Stimulated activated CD8-positive, alpha-beta memory T cell treated with anti-CD3 and anti-CD28 coated beads, Interleukin-4, amount 100 ng/mL, for 48 hours (primary cell): ENCODE measurements at places on chromosomes 5 and 9.

- no peak for DNase-seq
These were observed 4.1 kb downstream of the BTNL9 start for GRCh38 chr5:181044093-181044599.

- no peak for DNase-seq
These were observed 9.2 kb upstream of the CXCL14 start for GRCh38 chr5:135587721-135588663.

- no peak for DNase-seq
These were observed 556.4 kb upstream of the CTNND2 start for GRCh38 chr5:12460493-12461261.

- DNase-seq = no peak
These were observed 93.7 kb upstream of the DAP start for GRCh38 chr5:10854506-10855277.

DNA sequence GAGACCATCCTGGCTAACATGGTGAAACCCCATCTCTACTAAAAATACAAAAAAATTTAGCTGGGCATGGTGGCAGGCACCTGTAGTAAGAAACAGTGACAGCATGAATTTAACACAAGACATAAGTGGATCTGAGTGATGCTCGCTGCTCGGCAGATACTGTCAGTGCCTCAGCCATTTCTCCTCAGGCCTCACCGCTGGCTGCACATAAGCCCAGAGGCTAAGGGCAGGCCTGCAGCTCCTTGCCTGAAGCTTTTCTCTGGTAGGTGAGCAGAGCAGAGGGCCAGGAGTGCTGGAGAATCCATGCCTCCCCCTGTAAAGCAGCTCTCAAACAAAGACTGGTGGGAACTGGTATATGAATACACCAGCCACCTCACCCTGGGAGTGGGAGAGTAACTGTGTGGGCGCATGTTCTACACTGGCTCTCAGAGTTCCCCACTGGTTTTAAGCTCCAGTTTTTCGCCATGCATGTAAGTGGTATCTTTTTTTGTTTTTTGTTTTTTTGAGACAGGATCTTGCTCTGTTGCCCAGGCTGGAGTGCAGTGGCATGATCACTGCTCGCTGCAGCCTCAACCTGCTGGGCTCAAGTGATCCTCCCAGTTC is 10.3 kb upstream of the CD72 start:
- DNase-seq = no peak

DNA sequence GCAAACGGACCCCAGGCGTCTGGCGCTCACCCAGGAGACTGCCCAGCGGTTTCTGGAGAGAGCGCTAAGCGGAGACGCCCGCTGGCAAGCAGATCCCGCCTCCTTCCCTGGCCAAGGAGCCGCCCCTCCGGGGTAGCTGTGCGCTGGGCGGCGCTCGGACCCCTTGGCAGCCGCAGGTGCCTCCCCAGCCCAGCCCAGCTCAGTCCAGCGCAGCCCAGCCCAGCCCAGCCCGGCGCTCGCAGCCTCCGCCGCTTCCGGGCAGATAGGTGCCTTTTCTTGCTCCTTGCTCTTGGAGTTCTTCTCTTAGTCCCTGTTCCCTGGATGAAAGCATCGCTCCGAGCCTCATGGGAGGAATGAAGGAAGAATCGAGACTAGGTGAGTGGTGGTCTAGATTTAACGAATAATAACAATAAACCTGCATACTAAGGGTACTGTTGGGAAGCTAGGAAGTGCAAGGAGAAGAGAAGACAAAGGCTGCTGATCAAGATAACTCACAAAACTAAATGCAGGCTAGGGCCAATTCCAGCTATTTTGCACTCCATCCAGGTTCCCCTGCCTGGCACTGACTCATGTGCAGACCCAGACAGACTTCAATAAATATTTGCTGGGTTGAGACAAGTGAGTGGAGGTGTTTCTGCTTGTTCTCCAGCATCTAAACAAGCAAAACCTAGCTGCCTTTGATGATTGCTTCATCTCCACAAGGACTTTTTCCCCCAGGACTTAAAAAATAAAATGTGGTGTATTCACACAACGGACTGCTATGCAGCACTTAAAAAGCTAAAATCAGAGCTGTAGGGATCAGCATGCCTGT is at the start of gene STK32A:
STK32A (plus strand) TSS at position 202 of the 811 bp plus-strand sequence. CDS start 4,609 bp downstream, outside the sequence.
- no peak for DNase-seq

DNA sequence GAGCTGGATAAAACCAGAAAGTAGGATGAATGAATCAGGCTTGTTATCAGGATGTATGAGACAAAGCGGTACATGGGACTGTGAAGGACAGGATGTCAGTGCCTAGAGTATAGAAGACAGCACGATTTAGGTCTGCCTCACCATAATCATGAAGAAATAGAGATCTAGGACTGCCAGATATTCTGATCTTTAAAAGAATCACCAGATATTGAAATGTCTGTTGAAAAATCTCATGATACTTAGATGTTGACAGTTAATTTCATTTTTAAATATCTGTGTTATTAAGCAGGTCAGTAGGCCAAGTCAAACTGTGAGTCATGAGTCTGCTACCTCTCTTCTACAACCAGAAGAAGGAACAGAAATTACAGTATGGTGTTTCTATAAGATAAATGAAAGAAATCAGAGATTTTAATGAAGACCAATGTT is 65.0 kb downstream of the ST8SIA4 start:
- no peak for DNase-seq

GRCh38 chr5:110225949-110226348 is 500.5 kb downstream of the TMEM232 start:
- DNase-seq = no peak

DNA sequence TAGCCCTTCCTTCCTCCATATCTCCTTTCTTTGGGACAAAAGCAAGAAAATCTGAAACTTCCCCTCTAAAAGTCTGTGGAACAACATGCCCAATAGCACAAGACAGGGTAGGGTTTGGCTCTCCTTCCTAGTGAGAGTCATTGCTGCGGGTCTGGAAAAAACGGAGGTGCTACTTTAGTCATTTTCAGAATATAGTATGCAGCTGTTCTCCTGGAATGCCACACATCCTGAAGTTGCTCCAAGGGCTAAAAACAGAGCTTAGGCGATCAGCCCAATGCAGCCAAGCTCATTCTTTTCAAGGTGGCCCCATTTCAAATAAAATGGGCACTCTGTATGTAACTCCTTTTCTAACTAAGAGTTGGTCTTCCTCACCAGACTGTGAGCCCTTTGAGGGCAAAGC is 39.5 kb upstream of the MYOT start:
- no peak for DNase-seq

- DNase-seq = no peak
These were observed 26.6 kb downstream of the ENHO start for GRCh38 chr9:34496149-34496712.

DNA sequence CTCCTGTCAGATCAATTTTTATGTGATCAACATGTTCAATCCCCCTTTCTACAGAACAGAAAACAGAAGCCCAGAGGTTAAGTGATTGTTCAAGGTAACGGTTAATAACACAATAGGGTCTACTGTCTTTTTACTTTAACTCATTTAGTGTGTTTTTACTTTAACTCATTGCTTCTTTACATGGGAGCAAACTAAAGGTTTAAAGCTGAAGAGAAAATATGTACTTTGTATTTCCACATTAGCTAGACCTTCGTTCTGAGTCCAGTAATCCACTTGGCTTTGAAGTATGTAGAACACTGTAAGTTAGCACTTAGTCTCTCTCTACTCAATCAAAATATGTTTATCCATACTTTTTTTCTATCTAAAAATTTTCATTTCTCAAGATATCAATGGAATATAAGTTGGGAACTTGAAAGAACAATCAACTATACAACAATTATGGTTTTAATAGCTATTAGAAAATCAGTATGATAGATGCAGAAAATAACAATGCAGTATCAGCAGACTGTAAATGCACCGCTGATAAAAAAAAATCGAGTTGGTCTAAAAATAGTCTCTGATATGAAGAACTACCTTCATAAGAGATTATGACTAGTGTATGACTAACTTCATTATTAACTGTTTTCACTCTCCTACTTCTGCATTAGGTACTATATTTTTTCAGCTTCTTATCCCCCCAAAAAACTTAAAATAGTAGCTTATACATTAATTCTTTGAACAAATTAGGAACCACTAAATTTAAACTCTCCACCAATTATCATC is 20.6 kb downstream of the PGGT1B start:
- DNase-seq = no peak

DNA sequence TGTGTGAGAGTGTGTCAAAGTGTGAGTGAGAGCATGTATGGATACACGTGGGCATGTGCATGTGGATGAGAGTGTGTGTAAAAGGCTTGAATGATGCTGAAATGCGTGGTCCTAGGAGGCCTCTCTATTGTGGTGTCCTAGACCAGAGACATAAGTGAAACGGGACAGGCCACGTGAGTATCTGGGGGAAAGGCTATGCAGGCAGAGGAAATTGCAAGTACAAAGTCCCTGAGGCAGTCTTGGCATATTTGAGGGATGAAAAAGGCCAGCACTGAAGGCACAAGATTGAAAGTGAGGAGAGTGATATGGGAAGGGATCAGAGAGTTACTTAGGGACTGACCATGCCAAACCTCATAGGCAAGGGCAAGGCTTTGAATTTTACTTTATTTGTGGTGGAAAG is 67.2 kb upstream of the CCDC152 start:
- no peak for DNase-seq

- no peak for DNase-seq
These were observed 100.3 kb downstream of the PAX5 start for GRCh38 chr9:36933676-36934215.

GRCh38 chr5:148372893-148373292 is 10.9 kb upstream of the FBXO38 start:
- DNase-seq = no peak

DNA sequence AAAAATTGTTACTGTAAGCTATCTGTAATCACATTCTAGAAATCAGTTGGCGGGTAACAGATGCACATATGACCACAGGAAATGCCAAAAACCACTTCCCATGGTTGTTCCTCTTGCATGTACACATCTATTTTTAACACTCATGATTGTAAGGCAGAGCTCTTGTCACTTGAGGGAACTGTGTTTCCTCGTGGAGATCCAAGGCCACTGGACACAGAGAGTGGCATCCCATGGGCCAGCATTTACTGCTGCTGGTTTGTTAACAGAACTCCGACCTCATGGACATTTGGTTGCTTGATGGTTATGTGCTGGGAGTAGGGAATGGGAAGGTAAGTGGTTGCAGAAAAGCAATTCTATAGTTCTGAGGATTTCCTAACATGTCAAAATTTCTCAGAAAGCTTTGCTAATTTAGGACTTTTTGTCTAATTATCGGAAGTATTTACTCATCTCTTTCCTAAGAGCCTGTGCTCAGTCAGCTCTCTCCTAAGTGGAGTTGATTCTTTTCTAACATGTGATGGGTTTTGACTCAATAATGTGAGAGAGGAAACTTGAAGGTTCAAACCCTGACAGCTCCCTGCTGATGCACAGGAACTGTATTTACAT is 202.0 kb upstream of the NR3C1 start:
- peak; percentile 40 for DNase-seq

DNA sequence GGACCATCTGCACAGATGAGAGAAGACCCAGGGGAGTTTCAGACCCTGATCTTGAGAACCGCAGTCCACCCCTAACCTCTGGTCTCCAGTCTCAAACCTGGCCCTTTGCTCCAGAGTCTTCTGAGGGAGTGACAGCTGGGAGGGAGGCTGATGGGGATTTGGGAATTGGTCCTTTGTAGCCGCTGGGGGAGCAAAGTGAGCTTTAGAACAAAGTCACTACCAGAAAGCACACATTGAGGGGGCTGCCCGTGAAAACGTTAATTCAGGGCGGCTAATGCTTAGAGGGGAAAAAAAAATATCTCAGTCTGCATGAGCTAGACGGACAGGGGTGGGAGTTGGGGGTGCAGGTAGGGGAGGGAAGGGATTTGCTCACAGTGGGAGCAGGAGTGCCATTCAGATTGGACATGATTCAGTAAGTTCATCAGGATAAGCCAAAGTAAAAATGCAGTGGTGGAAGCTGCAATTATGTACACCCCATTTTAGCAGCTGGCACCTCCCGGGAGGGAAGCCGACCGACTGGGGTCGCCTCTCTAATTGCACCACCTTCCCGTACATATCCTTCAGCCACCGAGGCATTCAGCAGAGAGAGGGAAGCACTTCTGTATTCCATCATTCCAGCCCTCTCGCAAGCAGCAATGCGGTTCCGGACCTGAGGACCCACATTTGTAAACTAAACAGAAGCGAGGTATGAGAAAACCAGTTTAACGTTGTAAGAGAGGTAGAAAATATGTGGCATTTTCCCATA is 123.4 kb upstream of the RETREG1 start:
- no peak for DNase-seq

GRCh38 chr5:154268073-154268472 is 77.5 kb downstream of the GALNT10 start:
- no peak for DNase-seq

DNA sequence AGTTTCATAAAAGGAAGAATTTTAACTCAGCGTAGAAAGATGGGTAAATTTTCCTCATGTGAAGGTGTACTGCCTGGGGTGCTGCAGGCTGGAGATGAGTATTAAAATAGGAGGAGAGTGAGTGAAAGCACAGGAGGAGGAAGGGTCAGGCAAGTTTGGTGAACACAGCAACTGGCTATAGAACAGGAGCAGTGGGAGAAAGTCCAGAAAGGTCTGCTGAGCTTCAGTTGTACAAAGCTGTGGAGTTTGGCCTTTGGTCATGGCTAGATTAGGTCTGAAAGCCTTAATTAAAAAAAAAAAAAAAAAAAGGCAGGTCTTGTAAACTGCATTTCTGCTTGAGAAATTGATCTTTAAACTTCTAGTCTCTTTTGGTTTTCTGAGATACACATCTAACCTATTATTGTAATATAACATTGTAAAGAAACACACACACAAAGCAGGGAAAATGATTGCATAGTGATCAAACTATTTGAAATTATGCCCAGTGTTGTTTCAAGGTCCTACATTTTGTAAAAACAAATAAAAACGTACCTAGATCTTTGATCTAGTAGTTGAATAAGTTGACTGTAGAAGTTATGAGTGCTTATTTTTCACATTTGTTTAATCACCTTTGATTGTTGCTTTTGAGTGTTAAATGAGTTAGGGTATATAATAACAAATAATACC is 43.6 kb downstream of the MAP3K1 start:
- DNase-seq = no peak
